ENCODE measurements at places on chromosomes 2 and 18.

DNA sequence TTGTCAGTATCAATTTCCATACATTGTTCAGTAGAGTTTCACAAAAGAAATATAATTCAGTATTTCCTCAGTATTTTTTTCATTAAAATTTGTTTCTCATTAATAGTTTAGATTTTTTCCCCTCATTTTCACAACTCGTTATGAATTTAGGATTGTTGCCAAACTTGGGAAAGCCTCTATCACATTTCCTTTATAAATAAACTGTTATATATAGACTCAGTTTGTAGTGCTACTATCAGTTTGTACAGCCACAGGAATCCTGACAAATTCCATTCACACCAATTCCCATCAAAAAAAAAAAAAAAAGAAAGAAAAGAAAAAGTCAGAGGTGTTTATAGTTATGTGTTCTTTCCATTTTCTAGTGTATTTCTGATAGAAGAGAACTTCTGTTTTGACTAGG is 123.3 kb upstream of the DCC start:
- H3K4me1 ChIP-seq = no peaks in the 10 kb centered on the region
- H3K27me3 ChIP-seq = no peaks in the 10 kb centered on the region

GRCh38 chr2:152097290-152097800 is 1.5 kb downstream of the CACNB4 start:
- H3K4me1 ChIP-seq = peaks cover 4% of the 10 kb centered on the region
- no peak overlapping the region for H3K27ac ChIP-seq
- peak overlapping the region; percentile 91 for H3K4me3 ChIP-seq
- DNase-seq = peak; percentile 36
- H3K27me3 ChIP-seq = peaks cover 74% of the 10 kb centered on the region

DNA sequence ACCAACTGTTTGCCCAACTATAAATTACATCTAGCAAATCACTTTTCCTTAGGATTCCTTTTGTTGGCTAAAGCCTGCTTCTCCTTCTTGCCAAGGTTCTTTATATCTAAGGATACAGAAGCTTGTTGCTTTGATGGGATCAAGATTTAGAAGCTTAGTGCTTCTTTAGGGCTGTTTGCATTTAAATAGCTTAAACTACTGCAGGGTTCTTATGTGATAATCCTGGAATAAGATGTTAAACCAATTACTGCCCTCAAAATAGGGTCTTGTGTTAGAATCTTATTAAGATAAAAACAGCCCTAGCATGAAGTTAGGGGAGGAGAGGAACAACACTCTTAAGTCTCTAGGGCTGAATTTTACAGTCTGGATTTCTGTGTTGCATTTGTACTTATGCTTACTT is 64.2 kb downstream of the KIF5C start:
- no peak overlapping the region for H3K27ac ChIP-seq
- H3K4me1 ChIP-seq = peaks cover 5% of the 10 kb centered on the region
- no peaks in the 10 kb centered on the region for H3K27me3 ChIP-seq
- H3K4me3 ChIP-seq = no peak overlapping the region

DNA sequence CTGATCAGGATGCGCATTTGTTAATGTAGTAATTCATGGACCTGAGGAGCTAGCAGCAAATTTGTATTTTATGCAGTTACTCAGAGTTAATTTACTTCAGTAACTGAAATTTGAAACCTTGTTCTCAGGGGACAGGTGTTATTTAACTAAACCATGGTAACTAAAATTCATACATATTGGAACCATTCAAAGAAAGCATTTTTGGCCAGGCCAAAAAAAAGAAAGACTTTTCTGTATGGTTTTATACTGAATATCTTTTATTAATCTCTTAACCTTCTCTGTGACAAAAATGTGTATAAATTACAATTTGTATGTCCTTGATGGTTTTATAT is 4.4 kb upstream of the KLHL23 start:
- DNase-seq = peak; percentile 16
- H3K27me3 ChIP-seq = peaks cover 7% of the 10 kb centered on the region
- no peaks in the 10 kb centered on the region for H3K4me1 ChIP-seq
- H3K36me3 ChIP-seq = no peaks in the 10 kb centered on the region
- no peak overlapping the region for H3K4me3 ChIP-seq

GRCh38 chr2:188878716-188879115 is 95.5 kb upstream of the COL3A1 start:
- H3K4me3 ChIP-seq = no peak overlapping the region
- DNase-seq = no peak
- H3K27ac ChIP-seq = no peak overlapping the region
- no peaks in the 10 kb centered on the region for H3K36me3 ChIP-seq
- H3K4me1 ChIP-seq = no peaks in the 10 kb centered on the region
- H3K27me3 ChIP-seq = no peaks in the 10 kb centered on the region

DNA sequence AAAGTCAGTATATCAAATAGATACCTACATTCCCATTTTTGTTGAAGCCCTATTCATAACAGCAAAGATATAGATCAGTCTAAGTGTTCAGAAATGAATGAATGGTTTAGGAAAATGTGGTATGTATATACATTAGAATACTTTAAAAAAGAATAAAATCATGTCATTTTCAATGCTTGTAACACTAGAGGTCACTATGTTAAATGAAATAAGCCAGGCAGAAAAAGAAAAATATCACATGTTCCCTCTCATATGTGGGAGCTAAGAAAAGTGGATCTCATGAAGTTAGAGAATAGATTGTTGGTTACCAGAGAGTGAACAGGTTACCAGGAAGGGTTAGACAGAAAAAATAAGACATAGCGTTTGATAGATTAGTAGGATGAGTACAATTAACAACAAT is 1111.0 kb upstream of the SLC39A10 start:
- no peaks in the 10 kb centered on the region for H3K27me3 ChIP-seq
- H3K4me1 ChIP-seq = no peaks in the 10 kb centered on the region
- no peaks in the 10 kb centered on the region for H3K36me3 ChIP-seq
- no peak overlapping the region for H3K27ac ChIP-seq
- peak; percentile 19 for DNase-seq
- no peak overlapping the region for H3K4me3 ChIP-seq

All from GM23338 (cell line).